ENCODE measurements at places on chromosomes 6 and 20.

DNA sequence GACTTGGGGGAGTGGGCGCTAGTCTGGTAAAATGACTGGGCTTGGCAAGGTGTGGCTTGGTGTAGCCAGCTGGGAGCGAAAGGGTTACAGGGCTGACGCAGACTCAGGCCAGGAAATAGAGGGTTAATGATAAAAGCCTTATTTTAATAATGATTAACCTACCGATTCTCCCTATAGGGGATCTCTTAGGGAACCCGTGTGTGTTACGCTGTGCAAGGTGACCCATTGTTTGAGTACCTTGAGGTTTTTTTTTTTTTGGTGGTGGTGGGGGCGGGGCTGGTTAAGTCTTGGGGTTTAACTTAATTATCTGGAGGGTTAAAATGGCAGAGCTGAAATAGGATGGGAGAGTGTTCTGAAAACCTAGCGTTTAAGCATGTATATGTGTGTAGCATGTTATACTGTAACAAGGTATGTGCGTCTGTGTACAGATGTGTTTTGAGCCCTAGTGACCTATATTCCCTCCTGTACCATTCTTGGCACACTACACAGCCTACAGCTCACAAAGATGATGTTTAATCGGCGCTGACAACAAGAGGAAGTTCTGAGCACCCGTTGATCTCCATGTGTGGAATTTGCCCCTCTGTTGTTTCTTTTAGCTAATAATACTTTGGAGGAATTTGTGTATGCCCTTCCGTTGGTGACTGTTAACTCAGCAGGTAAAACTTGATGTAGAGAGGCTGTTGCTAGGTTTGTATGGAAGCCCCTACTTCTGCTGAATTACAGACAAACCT, 1.3 kb downstream of the CARMIL1 start:
- no peak for DNase-seq

- DNase-seq = peak; percentile 77
Observed at GRCh38 chr6:33314515-33314942, 651 bp upstream of the TAPBP start.

GRCh38 chr6:95094751-95095663, 482.3 kb upstream of the MANEA start:
- peak; percentile 20 for DNase-seq

GRCh38 chr6:52301326-52301725, 16.8 kb upstream of the MCM3 start:
- DNase-seq = no peak

GRCh38 chr20:25566821-25567220, 18.5 kb downstream of the NINL start:
- DNase-seq = no peak

DNA sequence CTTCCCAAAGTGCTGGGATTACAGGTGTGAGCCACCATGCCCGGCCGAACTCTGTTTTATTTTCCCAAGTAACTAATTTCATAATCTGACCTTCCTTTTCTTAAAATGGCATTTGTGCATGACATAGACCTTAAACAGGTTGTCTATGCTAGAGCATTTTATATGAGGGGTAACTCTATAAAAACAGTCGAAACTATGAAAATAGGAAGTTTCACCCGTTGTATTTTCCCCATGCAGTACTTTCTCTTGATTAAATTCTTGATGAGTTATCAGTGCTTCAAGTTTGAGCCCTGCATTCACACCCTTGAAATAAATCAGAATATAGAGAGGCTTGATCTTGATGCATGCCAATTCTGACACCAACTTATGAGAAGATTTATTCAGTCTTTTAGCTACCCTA, 11.7 kb downstream of the TBPL1 start:
- no peak for DNase-seq

GRCh38 chr6:71320041-71320440, 31.4 kb downstream of the OGFRL1 start:
- DNase-seq = no peak

- no peak for DNase-seq
Observed at GRCh38 chr20:62927128-62927705, 912 bp upstream of the DIDO1 start.

DNA sequence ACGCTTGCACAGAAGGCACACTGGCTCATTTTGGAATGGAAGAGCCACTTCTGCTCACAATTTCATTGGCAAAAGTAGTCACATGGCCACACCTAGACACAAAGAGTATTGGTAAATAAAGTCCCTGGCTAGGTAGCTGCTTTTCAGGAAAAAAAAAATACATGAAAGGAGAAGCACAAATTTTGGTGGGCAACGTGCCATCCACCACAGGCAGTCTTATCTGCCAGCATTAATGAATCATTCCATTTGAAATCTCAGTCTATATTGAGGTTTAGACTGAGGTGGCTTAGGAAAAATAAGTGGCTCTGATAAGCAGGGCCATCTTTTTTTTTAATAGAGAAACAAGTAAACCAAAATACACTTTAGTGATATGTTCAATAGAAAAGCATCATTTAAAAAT, 44.3 kb downstream of the ADGRB3 start:
- no peak for DNase-seq

- no peak for DNase-seq
Observed at GRCh38 chr6:108451816-108452215, 108.9 kb upstream of the FOXO3 start.

GRCh38 chr6:30507849-30508827, 18.8 kb downstream of the HLA-E start:
- no peak for DNase-seq

DNA sequence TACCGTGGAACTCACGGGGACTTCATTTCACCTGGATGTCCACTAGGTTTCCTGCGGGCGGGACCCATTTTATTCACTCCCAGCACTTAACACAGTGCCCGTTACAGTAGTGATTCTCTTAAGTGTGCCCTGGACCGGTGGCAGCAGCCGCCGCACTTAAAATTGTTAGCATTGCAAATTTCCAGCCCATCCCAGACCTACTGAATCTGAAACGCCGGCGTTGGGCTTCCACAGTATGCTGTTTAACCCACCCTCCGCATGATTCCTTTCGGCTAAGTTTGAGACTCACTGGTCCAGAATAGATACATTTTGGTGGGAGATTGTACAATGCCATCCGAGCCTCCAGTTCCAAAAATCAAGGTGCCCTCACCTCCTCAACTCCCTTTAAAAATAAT, 967 bp downstream of the SMPDL3A start:
- DNase-seq = no peak

- peak; percentile 3 for DNase-seq
Observed at GRCh38 chr6:23003671-23004467, 434.5 kb downstream of the HDGFL1 start.

DNA sequence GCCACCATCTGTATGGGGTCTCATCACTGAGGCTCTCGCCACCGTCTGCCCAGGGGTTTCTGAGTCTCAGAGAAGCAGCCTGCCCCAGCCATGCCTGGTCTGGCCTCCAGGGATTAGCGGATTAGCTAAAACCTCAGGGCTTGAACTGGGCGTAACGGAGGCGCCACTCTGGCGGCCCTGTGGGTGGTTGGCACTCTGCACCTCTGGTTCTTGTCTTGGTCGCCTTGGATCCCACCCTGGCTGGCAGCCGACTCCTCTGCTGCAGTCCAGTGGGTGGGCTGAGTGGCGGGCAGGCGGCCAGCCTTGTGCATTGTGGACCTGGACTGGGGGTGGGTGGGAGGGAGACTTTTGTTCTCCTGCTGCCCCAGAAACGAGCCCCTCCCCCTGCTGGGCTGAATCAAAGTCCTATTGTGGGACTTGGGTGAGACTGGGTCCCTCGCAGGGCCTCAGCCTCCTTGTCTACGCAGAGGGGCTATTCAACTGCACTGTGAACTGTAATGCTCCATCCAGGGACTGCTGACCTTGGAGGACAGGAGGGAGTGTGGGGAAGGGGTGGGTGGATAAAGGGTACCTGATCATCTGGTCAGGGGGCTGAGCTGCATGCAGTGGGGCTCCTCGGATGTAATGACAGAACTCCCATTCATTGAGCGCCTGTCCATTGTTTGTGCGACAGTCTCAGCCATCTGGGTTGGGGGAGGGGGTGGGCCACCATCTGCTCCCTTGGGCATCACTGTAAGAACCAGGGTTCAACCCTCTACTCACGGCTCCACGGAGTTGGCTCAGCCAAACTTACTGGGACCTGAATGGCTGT, 23.9 kb downstream of the SUN5 start:
- DNase-seq = no peak

DNA sequence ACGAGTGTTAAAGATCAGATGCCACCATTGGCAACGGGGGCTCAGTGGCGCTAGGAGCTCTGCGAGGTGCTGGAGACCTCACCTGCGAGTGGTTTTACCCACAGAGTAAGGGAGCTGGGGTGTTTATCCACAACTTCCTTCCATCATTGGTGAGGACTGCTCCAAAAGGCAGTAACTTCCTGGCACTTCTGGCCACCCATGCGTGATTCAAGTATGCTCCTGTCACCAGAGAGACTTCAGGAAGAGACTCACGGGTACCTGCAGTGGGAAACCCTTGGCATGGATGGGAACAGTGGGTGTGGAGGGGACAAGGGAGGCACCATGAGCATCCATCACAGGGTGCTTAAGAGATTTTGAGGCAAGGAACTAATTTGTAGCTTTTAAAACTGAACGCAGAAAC, 53.2 kb downstream of the RIN2 start:
- DNase-seq = no peak

DNA sequence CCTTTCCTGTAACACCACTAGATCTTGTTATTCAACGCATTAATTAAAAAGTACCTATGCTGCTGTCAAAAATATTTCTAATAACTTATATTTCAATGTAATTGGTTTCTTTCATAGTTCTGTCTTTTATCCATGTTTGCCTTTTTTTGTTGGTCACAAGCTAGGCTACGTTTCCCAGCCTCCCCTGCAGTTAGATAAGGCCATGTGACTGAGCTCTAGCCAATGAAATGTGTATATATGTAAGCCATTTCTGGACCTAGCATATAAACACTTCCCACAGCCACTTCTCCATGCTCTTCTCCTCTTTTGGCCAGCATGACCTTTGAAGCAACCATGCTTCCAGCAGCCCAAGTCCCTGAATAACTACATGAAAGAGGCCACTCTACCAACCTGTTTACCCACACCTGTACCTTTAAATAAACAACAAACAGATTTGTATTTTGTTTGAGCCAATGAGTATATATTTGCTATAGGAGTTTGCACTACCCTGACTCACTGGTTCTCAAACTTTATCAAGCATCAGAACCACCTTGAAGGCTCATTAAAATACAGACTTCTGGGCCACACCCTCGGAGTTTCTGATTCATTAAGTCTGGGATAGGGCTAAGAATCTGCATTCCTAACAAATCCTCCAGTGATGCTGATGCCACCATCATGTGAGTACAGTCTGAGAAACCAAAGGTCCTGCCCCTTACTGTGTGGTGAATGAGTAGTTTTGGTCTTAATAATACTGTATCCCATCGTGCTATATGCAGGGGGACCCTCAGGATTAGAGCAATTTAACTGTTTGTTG, 45.6 kb upstream of the BEND6 start:
- peak; percentile 44 for DNase-seq

DNA sequence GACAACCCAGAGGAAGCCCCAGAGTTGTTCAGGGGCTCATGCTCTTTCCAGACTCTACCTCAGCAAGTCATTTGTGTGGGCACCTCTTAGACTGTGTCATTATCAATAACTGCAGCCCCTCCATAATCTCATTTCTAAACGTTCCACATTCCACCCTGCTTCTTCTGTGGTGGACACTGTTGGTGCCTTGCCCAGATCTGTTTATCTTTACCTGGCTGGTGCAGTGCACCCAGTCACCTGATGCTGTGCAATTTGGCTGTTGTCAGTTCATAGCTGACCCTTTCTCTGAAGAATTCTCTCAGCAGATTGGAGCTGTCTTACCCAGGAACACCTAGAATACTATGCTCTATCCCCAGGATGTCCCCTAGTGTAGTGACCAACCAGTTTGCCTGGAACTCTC, 80.0 kb downstream of the ATRN start:
- no peak for DNase-seq

GRCh38 chr6:1635305-1636010, 25.7 kb downstream of the FOXC1 start:
- DNase-seq = no peak

- no peak for DNase-seq
Observed at GRCh38 chr20:24943731-24944130, 5.3 kb upstream of the CST7 start.

DNA sequence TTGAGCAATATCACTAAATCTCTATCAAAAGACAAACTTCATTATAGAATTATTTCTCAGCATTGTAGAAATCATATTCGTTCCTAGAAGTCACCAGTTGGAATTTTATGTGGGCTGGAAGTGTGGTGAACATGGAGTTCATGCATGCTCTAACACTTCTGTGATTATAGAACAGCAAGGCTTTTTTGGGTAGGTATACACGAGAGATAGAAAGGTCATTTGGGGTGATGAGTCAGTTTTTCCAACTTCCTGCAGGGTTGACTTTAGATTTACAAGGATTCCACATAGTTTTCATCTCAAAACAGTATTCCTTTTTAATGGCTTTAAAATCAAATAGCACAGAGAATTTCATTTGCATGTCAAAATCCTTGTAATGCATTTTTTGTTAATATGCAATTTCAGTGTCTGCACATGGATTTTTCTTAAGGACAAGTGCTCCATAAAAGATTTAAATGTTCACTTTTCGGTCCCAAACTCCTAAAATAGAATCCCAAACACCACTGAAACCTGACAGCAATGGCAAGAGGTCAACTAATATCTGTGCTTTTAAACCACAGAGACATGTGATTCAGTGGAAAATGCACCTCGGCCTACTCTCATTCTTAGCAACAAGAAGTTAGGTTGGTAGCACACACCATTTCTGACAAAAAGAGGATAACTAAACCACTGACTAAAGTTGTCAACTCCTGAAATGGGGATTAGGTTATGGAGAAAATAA, 211.0 kb downstream of the MOXD1 start:
- peak; percentile 62 for DNase-seq

GRCh38 chr20:55269913-55270312, 735.4 kb downstream of the CBLN4 start:
- DNase-seq = no peak

DNA sequence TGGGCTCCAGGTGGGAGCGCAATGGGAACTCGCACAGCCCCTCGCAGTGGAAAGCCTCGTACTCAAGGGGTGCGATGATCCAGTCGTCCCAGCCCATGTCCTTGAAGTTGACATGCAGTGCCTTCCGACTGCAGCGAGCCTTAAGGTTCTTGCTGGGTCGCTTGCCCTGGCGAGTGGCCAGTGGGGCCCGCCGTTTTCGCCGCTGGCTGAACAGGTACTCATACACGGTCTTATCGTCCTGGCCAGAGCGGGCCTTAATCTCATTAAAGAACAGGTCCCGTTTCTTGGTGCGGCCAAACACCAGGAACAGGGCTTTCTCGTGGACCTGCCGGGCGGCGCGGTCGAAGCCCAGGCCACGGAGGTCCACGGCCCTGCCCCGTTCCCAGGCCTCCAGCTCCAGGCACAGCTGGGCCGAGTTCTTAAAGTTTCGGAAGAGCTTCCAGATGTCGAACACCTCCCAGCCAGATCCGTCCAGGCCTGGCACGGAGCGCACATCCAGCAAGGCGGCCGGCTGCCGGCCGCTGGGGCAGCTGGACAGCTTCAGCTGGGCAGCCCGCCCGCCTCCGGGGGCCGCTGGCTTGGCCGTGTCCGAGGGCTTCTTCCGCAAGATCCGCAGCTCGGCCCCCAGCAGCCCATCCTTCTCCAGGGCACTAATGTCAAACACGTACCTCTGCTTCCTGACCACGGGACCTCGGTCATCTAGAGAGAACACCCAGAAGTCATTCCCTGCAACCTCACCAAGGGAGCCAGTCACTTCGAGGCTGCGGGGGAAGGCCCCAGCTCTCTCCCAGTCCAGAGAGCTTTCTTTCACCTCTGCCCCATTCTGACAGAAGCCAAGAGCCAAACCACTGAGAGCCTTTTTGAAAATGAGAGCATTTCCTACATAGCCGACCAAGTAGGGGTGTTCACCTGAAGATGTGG, 3.7 kb downstream of the GDF5 start:
- DNase-seq = no peak

- peak; percentile 64 for DNase-seq
Observed at GRCh38 chr20:51565298-51566144, 23.0 kb upstream of the NFATC2 start.

GRCh38 chr6:110414669-110415068, 706 bp downstream of the DDO start:
- DNase-seq = no peak
